Natural killer cell (primary cell): ENCODE measurements at places on chromosomes 2 and 18.

DNA sequence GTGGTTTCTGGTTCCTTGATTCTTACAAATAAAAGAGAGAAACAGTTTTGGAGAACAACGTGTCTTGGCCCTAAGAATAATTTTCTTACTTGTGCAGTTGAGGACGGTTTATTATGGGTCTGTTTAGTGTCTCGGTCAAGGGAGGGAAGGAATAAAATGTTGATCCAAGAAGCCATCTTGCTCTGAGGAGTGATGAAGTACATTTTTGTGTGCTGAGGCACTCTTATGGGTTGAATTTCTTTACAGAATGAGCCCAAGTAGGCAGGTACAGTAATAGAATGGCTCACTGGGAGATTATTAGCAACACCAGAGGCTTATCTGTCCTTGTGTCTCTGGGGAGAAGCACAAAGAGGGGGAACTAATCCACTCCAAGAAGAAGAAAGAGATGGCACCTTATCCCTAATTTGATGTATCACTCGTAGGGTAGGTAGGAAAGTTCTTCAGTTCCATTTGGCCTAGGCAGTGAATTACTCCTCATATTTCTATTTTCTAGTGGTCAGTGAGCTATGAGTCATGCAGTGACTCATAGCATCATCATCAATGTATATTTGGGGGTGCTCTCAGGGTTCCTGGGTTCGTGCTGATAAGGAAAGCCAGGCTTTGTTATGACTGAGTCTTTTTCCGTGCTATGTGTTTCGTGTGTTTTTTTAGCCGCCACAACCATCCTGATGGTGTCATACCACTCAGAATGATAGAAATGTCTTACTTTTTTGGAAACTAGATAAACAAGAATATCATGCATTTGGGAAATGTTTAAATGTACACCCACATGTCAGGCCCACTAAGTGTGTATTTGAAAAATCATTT lies 250.1 kb upstream of the CTAGE1 start:
- DNase-seq = no peak

GRCh38 chr2:196260546-196260945 lies 89.2 kb upstream of the STK17B start:
- peak; percentile 45 for DNase-seq

- DNase-seq = no peak
These were observed 1189.4 kb downstream of the DSC3 start for GRCh38 chr18:29853126-29853525.

DNA sequence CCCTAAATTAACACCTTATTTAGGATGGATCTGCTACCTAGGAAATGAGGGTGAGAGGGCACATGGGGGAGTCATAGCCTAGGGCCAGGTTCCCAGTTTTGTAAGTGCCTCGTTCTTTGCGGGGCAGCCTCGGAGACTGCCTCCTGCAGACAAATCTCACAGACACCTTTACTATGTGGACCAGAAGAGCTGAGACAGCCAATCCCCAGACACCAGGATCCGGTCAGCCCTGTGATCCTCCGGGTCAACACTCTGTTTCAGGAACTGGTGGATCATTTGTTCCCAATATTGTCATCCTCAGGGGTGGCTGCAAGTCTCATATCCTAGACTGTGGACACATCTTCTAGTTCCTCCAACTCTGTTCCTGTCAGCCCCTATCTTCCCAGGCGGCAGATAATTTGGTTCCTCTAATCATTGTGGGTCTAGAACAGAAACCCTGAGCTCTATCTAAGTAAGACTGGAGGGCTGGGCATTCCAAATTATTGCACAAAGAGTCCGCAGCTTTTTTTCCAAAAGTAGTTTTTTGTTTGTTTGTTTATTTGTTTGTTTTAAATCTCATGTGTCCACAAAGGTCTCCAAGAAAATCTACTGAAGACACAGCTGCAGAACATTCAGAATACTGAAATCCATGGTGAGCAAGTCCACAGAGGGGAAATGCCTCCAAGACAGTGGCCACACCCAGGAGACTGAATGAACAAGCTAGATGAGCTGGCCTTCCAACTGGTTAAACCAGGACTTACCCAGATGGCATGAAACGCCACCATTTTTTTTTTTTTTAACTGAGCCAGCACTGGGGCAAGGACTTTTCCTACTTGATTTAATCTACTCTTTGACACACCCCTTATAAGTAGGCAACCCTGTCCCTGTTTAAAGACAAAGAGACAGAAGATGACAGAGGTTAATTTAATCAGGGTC lies 6.2 kb upstream of the GDF7 start:
- no peak for DNase-seq

- DNase-seq = no peak
These were observed 8.5 kb downstream of the RFX8 start for GRCh38 chr2:101466426-101466825.

DNA sequence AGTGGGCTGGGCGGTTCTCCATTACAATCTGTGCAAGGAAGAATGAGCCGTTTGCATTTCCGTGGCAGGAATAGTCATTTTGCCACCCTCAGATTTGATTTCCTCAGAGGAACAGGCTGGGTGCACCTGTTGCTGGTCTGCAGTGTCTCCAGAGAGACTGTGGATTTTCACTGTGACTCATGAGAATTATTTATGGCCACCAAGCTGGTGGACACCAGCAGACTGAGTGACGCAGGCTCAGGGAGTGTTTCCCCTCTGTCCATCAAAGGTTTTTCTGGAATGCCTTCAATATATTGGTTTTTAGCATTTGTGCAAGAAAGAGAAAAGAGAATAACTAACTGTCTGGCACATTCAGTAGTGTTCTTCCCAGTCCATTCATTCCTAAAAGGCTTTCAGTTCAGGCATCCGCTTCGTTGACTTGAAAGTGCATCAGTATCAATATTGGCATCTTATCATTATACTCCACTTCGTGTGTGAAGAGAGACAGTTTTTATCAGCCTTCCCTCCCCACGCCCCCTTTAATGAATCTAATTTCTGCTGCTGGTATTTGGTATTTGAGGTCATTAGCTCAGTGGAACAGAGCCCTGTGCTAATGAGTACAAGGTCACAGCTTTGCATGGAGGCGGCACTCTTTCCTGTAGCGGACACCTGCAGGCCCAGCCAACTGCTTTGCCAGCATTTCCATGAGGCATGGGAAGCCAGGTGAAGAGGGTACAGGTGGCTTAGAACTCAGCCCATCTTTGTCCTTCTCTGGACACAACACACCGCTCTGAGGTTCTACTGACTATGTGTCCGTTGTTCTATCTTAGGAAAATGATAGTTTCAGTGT lies 39.9 kb downstream of the PRKCE start:
- no peak for DNase-seq

DNA sequence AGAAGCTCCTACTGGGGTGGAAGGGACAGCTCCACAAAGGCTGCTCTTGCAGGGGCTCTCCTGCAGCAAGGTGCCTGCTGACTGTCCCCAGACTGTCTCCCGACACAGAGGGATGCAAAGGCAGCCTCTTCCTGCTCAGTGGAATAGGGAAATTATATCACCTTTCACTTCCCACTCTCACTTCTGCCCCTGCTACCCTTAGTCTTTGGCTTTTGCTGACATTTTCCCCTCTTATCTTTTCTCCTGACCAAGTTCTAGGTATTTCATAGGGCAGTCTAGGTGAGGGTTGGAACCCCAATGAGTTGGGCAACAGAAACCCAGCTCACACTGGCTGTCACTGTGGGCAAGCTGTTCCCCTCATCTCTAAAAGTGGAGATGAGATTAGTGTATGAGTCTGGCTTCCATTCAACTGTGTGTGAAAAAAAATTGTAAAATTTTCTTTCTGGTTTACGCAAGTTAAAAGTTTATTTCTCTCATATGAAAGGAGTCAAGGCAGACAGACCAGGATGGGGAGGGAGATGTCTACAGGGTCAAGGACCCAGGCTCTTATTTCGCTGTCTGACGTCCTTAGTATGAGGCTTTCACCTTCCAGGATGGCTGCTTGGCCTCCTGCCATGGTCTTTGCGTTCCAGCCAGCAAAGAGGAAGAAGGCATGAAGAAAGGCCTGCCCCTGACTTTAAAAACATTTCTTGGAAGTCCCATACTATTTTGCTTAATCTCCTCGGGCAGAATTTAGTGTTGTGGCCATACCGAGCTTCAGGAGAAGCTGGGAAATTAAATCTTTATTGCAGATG lies 7.5 kb upstream of the MOCOS start:
- DNase-seq = no peak

DNA sequence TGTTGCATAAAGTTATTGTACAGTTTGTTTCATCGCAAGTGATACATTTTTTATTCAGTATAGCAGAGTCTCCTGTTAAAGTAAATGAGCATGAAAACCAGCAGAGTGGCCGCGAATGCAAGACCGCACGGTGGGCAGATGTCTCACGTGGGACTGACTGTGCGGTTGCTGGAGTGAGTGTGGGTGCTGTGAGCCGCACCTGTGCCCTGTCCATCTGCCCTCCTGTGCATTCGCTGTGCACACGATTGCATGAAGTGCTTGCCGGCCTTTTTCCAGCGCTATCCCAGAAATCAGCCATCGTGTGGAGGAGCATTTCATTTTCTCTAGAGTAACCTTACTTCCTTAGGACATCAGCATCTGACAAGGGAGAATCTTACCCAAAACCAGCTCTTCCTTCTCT lies 118.7 kb downstream of the RNF144A start:
- no peak for DNase-seq

DNA sequence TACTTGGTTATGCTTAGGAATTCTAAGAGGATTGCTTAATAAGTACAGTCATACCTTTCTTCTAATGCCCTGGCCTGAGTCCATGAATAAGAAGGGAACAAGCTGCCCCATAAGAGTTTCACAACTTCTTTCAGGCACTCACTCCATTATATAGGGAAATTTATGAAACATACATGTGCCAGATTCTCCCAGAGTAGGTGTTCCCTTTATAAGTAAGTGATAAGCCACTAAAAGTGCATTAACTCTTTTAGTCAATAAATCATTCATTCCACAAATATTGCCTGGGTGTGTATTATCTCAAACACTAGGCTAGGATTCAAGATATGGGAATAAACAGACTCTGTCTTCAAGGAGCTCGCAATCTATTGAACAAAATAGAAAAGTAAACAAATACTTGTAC lies 84.5 kb upstream of the RBBP8 start:
- no peak for DNase-seq

- DNase-seq = no peak
These were observed 44.3 kb upstream of the TCF7L1 start for GRCh38 chr2:85088921-85089320.

- DNase-seq = no peak
These were observed 48.2 kb downstream of the RPL37A start for GRCh38 chr2:216546641-216547403.

GRCh38 chr2:105180491-105180972 lies 61.0 kb upstream of the GPR45 start:
- DNase-seq = no peak

DNA sequence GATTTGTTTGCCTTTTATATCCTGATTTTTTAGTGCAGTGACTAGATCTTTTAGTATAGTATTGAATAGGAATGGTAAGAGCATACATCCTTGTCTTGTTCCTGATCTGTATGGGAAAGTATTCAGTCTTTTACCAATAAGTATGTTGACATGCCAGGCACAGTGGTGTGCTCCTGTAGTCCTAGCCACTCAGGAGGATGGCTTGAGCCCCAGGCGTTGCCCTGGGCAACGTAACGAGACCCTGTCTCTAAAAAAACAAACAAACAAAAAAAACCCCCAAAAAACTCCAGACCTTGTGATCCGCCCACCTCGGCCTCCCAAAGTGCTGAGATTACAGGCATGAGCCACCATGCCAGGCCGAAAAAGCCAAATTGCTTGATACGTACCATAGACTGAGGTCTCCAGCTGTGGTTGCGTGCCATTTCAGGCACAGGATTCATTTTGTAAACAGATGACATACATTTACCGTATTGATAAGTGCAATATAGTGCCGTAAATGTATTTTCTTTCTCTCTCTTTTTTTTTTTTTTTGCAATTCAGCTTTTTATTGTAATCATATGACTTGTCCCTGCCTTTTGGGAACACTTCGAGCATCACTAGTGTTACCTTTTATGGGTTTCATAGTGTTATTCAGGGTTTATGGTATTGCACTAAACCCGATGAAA lies 18.5 kb downstream of the BIRC6 start:
- DNase-seq = no peak

DNA sequence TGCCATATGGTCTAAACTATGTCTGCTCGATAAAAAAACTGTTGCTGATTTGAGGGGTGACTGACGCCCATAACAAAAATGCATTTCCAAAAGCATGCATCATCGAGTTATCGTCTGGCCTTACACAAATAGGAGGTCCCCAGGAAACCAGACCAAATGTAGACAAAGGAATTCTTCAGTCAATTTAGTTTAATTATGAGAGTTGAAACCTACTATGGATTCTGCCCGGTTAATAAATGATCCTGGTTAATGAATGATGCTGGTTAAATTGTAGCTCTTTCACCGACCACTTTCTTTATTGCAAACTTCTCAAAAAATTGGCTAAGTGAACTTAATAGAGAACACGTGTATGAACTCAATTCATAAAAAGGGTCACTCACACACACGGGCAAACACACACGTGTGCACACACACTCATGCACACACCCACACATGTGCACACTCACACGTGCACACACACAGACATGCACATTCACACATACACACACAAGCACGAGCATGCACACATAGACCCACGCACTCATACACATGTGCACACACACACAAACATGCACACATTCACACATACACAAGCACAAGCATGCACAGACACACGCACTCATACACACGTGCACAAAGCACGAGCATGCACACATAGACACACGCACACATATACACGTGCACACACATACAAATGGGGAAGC lies 59.0 kb upstream of the SALL3 start:
- DNase-seq = no peak

DNA sequence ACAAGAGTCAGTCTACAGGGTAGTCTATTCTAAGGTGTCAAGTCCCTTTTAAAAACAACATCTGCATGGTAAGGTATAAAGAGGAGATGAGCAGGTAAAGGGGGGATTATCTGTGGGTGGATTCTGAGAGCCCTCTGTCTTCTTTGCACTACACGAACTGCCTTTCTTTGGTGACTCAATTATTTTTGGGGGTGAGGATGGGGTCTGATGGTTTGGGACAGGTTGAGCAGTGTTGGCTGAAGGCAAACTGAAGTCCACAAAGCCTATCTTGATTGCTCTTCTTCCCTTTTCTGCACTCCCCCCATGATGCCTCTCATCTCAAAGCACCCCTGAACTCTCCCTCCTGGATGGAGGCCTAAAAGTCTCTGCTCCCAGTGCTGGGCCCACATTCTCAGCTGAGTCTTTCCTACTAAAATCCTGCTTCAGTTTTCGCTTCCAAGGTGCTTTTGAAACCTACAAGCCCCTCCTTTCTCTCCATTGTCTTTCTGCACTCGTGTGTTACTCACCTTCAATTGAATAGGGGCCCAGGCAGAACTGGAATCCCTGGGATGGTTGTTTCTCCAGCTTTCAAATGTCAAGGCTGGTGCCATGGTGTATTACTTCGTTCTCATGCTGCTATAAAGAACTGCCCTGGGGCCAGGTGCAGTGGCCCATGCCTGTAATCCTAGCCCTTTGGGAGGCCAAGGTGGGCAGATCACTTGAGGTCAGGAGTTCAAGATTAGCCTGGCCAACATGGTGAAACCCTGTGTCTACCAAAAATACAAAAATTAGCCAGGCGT lies 64.3 kb downstream of the PRKCE start:
- no peak for DNase-seq
